ENCODE measurements at places on chromosomes 12 and 14. TPM values are rescaled to one million over a fixed set of nuclear protein-coding genes. Genes with fewer than 3 reads are reported as not detected.
A peak's percentile ranks its signal among the peaks of the same experiment; 100 is the strongest.

DNA sequence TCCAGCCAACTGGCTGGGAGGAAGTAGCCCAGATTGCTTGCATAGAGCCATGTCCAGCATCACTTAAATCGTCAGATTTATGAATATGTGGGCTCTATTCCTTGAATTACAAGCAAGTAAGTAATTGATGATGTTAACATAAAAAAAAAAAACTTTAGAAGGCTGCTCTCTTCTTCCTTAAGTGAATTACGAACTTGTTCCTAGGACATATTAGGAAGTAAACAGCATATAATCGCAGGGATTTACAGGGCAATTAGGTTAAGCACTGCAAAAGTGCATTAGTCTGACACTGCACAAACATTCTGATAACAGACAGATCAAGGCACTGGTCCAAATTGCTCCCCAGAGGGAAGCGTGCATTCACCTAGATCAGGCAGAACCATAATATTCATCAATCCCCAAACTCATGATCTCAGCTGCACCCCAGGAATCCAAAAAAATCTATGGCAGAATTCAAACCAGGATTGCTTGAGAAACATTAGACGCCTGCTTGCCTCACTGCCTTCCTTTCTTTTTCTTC, 293.2 kb downstream of the TMEM132D start:
- DNase-seq, result no peak
- no peaks in the 10 kb centered on the region for H3K27me3 ChIP-seq
- H3K36me3 ChIP-seq, result no peaks in the 10 kb centered on the region
- H3K4me1 ChIP-seq, result no peaks in the 10 kb centered on the region

AQP2 gene
- not detected for total RNA-seq

GRCh38 chr12:56336361-56337167, 2.1 kb upstream of the IL23A start:
- peaks cover 60% of the 10 kb centered on the region for H3K4me1 ChIP-seq
- H3K27me3 ChIP-seq, result no peaks in the 10 kb centered on the region
- H3K4me3 ChIP-seq, result peak overlapping the region; percentile 58
- peaks cover 14% of the 10 kb centered on the region for H3K36me3 ChIP-seq
- peak overlapping the region; percentile 47 for H3K27ac ChIP-seq

GRCh38 chr12:64819816-64820402, 4.5 kb upstream of the TBC1D30 start:
- H3K4me1 ChIP-seq, result no peaks in the 10 kb centered on the region
- no peak overlapping the region for H3K27ac ChIP-seq
- peaks cover 23% of the 10 kb centered on the region for H3K27me3 ChIP-seq

- peaks cover 22% of the 10 kb centered on the region for H3K36me3 ChIP-seq
- peaks cover 60% of the 10 kb centered on the region for H3K4me1 ChIP-seq
- no peaks in the 10 kb centered on the region for H3K27me3 ChIP-seq
- DNase-seq, result no peak
- H3K4me3 ChIP-seq, result no peak overlapping the region
- H3K27ac ChIP-seq, result no peak overlapping the region
These were observed 4.3 kb downstream of the SPTLC2 start for GRCh38 chr14:77612011-77612620.

DNA sequence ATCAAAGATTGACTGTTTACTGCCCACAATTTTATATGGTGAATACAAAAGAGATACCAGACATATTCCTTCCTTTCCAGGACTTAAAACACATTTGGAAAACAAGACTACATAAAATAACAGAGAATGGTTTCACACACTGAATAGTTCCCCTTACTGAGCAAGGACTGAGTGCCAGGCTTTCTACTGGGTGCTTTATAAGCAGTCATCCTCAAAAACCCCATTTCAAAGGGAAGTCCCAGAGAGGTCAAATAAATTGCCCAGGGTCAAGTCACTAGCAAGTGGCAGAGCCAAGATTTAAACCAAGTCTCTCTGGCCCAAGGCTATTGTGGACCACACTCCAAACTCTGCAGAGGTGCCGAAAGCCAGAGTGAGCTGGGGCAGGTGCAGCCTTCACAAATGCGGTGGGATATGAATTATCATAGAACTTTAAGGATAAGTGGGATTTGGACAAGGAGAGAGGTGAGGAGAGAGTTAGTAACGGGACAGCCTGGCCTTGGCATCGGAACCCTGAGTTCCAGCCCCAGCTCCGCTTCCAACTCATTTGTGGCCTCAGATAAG, 9.1 kb upstream of the RPAP3 start:
- DNase-seq, result no peak
- no peak overlapping the region for H3K4me3 ChIP-seq
- H3K36me3 ChIP-seq, result no peaks in the 10 kb centered on the region
- H3K4me1 ChIP-seq, result peaks cover 31% of the 10 kb centered on the region

DNA sequence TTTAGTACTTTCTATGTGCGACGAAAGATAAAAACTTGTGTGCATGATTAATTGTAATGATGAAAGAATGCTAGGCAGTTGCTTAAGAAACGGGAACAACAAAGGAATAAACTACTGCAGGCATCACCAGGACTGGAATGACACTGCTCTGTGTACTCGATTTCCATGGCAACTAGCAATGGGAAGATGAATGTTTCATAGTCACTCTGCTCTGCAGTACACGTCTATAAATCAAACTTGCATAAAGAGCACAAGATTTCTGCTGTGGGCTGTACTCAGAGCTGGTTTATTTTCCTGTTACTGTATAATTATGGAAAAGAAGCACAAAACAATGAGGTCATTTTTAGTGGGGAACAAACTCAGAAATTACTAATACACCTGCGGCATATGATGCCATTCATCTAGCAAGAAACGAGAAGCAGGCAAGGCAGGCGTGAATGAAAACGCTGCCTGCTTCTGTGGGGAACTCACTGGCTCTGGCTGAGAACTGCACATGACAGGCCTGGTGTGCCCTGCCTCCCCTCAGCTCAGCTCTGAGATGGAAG, 41.8 kb downstream of the EFCAB11 start:
- peaks cover 4% of the 10 kb centered on the region for H3K4me1 ChIP-seq
- H3K27me3 ChIP-seq, result peaks cover 9% of the 10 kb centered on the region
- H3K36me3 ChIP-seq, result no peaks in the 10 kb centered on the region
- no peak for DNase-seq
- H3K4me3 ChIP-seq, result no peak overlapping the region

HOXC13 gene
- total RNA-seq, result not detected

DNA sequence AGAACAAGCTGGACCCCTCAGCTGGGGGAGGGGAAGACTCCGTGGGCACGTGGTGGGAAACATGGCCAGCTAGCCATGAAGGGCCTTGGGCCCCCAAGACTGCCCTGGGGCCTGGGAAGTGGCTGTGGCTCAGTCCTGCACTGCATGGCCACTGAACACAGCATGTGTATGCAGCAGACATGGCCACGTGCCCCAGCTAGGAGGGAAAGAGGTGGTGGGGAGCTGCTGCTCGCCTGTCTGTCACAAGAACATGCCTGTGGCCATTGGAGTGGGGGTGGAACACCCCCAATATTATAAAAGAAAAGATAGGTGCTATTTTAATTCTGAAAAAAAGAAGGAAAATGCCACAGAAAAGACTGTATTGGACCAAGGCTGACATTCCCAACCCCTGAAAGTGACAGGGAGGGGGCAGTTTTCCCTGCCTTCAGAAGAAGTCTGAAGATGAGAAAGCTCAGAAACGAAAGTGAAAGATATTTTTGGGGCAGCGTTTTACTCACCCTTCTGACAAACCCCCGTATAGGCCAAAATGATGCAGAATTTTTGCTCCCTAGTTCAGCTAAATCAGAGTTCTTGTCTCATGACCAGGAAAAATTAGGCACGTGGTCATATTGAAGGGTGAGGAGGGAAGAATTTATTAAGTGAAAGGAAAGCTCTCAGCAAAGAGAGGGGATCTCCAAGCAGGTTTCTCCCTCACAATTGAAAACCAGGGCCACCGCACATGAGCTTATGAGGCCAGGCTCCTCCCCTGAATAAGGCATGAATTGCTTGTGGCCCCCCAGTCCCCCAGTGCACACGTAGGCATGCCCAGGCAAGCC, 35.2 kb upstream of the PCNX1 start:
- peak overlapping the region; percentile 77 for H3K4me3 ChIP-seq
- no peak for DNase-seq
- peak overlapping the region; percentile 71 for H3K27ac ChIP-seq
- no peaks in the 10 kb centered on the region for H3K27me3 ChIP-seq
- peaks cover 24% of the 10 kb centered on the region for H3K4me1 ChIP-seq

POLE2 gene
- total RNA-seq, result 46.9 TPM

DNA sequence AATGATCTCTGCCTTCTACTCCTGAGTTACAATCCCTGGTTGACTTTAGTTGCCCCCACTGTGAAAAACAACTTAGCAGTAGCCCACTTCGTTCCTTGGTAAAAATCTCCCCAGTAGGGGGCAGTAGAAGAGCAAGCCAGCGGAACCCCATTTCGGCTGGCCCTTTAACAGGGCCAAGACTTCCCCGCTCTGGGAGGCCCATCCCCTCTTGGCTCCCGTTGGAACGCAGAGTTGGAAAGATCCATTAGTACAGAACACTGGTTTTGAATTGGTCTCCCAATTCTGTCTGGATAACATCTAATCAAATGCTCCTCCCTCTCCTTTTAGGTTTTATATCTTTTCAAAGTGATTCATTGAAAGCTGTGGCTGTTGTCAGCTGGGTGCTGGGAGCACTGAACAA, 1133.3 kb downstream of the BCL11B start:
- DNase-seq, result peak; percentile 69
- H3K4me3 ChIP-seq, result peak overlapping the region; percentile 64
- H3K27ac ChIP-seq, result peak overlapping the region; percentile 87

DNA sequence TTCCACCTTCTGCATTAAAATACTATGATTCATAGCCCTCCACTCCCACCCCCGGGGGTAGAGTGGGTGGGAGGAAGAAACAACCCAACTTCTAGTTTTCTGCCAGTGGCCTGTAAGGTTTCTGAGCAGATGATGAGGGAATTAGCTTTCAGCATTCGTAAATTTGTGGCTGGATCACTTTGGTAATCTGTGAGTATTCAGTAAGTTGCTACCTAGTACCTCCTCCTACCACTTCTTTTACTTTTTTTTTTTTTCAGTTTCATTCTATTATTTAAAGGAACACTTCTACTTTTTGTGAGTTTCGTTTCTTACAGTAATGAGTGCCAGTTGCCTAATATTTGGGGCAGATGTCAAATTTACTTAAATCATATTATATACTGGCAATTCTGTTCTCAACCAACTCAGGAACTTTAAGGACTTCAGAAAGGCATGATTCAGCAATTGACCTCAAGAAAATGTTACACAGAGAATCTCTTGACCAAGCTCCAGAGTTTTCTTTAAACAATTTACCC, 42.4 kb upstream of the EMP1 start:
- H3K27me3 ChIP-seq, result peaks cover 12% of the 10 kb centered on the region
- H3K4me1 ChIP-seq, result no peaks in the 10 kb centered on the region
- H3K27ac ChIP-seq, result no peak overlapping the region

DIO3 gene
- not detected for total RNA-seq

Data from activated T-helper 1 cell treated with anti-CD3 and anti-CD28 coated beads, Interleukin-12 subunit alpha, Interleukin-12 subunit beta, Interleukin-2, Interleukin-4 antibody, amounts not matched to agents 30 ng/mL and 10 ng/mL and 1 ng/mL, durations not matched to agents 14 hours and 24 hours and 36 hours (primary cell).